ENCODE measurements at places on chromosomes 11 and 22.

- no peak for DNase-seq
These were observed 28.2 kb downstream of the DBX1 start for GRCh38 chr11:20131788-20132666.

GRCh38 chr11:96186806-96187205, 156.2 kb downstream of the MAML2 start:
- DNase-seq, result no peak

DNA sequence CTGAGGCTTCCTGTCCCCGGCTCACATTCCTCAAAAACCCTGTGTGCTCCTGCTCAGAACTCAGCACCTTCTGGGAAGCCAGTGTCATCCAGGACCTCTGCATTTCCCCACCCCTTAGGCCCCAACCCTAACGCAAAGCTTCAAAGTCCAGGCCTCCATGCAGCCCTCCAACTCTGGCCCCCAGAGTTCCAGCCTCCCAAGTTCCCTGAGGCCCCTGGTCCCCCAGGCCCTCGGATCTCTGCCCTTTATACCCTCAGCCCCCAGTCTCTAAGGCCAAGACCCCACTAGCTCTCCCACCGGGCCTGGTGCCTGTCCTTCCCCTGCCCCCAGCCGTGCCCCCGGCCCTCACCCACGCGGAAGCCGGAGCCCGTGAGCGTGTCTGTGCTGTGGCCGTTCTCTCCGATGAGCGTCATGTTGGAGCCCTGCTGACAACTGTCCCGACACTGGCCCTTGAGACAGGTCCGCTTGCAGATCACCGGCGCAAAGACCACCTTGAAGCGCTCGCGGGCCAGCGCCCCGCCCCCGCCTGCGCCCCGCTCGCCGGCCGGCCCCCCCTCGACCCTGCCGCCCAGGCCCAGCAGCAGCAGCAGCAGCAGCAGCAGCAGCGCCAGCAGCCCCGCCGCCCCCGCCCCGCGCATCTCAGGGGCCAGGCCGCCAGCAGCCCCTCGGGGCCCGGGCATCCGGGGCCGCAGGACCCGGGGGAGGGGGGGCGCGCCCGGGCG, 718 bp downstream of the LTBP3 start:
- DNase-seq, result no peak

GRCh38 chr22:19942157-19943081, 801 bp upstream of the TXNRD2 start:
- DNase-seq, result no peak

DNA sequence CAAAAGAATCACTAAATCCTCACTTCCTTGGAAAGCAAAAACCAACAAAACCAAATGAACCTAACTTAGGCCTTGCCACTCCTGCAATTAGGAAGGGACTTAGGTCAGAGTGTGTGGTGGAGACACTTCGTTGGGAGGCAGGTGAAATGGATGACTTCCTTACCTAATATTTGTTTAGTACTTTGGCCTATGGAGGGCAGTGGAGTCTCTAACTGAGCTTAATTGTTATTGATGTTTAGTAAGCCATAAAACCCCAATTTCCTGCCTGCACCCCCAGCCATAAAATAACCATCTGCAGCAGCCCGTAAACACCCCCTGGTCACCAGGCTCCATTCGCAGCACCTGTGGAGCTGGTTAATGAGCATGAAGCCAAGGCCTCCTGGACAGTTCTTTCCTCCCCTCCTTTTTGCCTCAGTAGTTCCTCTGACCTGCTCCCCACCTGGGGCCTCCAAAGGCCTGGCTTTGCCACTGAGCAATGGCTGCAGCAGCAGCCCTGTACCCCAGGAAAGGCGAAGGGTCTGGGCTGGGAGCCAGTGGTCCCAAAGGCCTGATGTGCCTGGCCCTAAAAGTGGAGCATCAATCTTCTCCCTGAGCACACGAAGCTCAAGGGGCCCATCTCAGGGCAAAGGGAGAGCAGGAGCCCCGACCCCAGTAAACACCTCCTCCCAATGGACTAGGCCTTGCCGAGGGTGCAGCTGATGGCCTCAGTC, 15.6 kb upstream of the SYT13 start:
- DNase-seq, result no peak

- DNase-seq, result no peak
These were observed 17.2 kb downstream of the SLC5A4 start for GRCh38 chr22:32237906-32238305.

GRCh38 chr22:44603767-44604166, 98.2 kb upstream of the PRR5 start:
- no peak for DNase-seq

DNA sequence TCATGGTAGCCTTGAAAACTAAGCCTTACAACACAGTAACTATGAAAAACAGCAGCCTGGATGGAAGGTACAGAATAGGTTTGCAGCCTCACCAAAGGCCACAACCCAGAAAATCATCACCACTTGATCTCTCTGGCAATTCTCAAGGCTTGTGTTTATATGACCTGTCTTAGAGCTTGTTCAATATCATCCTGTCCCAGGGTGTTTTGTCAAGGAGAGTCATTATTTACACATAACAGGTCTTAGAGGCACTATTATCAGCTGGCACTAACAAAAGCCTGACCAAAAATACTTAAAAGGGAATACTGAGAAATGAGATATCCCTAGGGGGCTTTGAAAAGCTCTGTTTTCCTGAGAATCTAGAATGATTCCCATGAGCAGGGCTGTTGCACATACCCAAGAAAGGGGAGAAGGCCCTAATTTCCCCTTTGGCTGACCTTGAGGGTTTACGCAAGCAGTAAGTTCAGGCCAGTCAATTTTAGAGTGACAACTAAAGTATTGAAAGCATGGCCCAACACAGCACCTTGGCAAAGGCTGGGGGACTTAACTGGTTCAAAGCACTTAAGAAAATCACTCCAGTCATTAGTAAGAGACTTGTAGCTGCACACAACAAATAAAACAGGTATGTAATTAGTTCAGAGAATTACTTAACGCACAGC, 7.9 kb downstream of the SC5D start:
- no peak for DNase-seq

DNA sequence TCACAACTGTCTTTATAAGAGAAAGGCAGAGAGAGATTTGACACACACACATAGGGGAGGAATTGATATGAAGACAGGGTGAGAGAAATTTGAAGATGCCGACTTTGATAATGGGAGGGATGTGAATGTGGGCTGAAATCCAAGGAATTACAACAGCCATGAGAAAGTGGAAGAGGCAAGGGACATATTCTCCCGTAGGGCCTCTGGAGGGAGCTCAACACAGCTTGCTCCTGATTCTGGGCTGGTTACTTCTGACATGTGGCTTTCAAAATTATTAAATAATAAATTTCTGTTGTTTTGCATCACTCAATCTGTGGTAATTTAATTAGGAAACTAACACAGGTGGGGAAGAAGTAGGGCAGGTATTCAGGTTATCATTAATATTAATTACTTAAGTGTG, 282.9 kb downstream of the LUZP2 start:
- DNase-seq, result no peak

DNA sequence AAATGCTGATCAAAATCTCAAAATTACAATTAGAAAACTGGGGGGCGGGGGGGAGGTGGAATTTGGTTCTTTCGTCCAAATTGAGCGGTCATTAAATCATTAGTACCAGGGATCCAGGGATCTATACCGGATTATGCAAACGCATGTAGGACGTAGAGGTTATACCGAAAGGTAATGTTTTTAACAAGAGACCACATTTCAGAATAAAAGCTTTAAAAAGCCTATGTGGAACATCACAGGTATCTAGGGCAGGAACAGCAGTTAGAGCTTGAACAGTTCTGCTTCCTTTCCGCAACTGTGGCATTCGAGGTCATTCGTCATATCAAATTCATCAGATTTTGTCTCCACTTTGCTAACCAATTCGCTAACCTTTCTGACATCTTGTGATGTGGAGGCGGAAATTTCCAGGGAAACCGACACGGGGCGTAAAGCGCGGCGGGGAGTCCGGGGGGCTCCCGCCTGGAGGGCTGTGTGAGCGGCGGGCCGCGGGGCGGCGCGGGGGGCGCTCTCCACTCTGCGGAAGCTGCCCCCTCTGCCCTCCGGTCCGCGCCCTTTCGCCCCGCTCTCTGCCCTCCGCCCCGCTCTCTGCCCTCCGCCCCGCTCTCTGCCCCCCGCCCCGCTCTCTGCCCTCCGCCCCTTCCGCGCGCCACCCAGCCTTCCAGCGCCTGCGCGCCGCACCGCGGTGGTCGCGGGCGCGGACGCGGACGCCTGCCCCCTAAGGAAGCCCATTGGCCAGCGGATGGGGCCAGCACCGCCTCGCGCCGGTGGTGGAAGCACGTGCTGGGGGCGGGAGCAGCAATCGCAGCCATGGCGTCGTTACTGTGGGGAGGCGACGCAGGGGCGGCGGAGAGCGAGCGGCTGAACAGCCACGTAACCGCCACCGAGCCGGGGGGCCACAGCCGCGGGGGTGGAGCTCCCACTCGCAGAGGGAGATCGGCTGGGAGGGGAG, at the start of gene DDX25:
DDX25 (plus strand) TSS at position 798 of the 949 bp plus-strand sequence; CDS start at position 808, 10 bp downstream.
- DNase-seq, result no peak

- no peak for DNase-seq
These were observed 498.3 kb downstream of the CNTN5 start for GRCh38 chr11:99519095-99519494.

DNA sequence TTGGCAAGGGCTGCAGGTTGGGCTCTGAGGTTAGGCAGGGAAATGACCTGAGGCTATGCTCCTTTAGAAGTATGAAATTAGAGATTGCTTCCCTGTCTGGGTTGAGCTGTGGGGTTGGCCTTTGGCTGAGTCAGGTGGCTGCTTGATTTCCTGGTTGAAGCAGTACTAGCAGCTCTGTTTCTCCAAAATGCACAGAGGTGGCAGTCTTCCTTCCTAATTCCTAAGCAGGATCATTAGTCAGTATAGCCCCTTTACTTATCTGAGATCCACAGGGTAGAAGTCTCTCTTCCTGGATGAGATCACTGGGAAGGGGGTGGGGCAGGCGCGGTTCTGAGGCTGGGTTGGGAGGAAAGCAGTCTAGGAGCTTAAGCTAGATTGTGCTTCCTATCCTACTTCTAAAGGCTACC, 1917.5 kb downstream of the LRRC4C start:
- peak; percentile 7 for DNase-seq

All from kidney epithelial cell (primary cell).